ENCODE measurements at places on chromosomes 2 and 18.

- H3K4me3 ChIP-seq, result no peak overlapping the region
- no peak overlapping the region for H3K27ac ChIP-seq
- no peaks in the 10 kb centered on the region for H3K36me3 ChIP-seq
- peaks cover 6% of the 10 kb centered on the region for H3K4me1 ChIP-seq
- DNase-seq, result no peak
Measured at GRCh38 chr2:127909019-127909418, 23.3 kb upstream of the AMMECR1L start.

- peaks cover 5% of the 10 kb centered on the region for H3K4me1 ChIP-seq
- peak overlapping the region; percentile 56 for H3K27ac ChIP-seq
- H3K4me3 ChIP-seq, result no peak overlapping the region
- H3K36me3 ChIP-seq, result no peaks in the 10 kb centered on the region
- H3K27me3 ChIP-seq, result no peaks in the 10 kb centered on the region
Measured at GRCh38 chr18:76859474-76860339, 37.4 kb downstream of the ZNF236 start.

- H3K27me3 ChIP-seq, result no peaks in the 10 kb centered on the region
- H3K27ac ChIP-seq, result no peak overlapping the region
- no peaks in the 10 kb centered on the region for H3K4me1 ChIP-seq
- no peak overlapping the region for H3K4me3 ChIP-seq
- no peak for DNase-seq
Measured at GRCh38 chr2:35915261-35915660, 440.3 kb upstream of the CRIM1 start.

DNA sequence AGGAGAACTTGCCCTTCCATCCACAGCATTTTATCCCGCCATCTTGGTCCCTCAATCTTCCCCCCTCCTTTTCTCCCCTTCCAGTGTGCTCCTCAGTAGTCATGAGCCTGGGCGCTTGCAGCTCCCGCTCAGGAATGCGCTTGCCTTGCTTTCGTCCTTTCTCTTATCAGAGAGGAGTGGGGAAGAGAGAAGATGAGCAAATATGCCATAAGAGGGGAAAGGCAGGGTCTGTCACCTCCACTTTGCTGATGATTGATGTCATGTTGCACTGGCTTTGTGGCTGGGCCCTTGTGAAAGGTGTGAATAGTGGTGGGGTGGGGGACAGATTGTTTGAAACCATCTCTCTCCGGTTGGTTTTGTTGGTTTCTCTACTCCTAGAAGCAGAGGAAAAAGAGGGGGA, 569.3 kb downstream of the TNS1 start:
- H3K27ac ChIP-seq, result no peak overlapping the region
- DNase-seq, result no peak
- no peak overlapping the region for H3K4me3 ChIP-seq
- peaks cover 12% of the 10 kb centered on the region for H3K4me1 ChIP-seq
- no peaks in the 10 kb centered on the region for H3K27me3 ChIP-seq
- no peaks in the 10 kb centered on the region for H3K36me3 ChIP-seq

- no peaks in the 10 kb centered on the region for H3K4me1 ChIP-seq
- no peaks in the 10 kb centered on the region for H3K27me3 ChIP-seq
Measured at GRCh38 chr2:88818381-88818780, 126.9 kb downstream of the RPIA start.

GRCh38 chr2:192901446-192901845, 706.7 kb upstream of the TMEFF2 start:
- no peaks in the 10 kb centered on the region for H3K27me3 ChIP-seq
- no peaks in the 10 kb centered on the region for H3K36me3 ChIP-seq
- H3K4me1 ChIP-seq, result no peaks in the 10 kb centered on the region
- no peak overlapping the region for H3K27ac ChIP-seq
- no peak overlapping the region for H3K4me3 ChIP-seq
- no peak for DNase-seq

GRCh38 chr18:77223221-77223639, 26.4 kb upstream of the GALR1 start:
- DNase-seq, result no peak
- H3K4me3 ChIP-seq, result no peak overlapping the region
- no peaks in the 10 kb centered on the region for H3K27me3 ChIP-seq
- H3K4me1 ChIP-seq, result no peaks in the 10 kb centered on the region
- H3K36me3 ChIP-seq, result no peaks in the 10 kb centered on the region
- H3K27ac ChIP-seq, result no peak overlapping the region

DNA sequence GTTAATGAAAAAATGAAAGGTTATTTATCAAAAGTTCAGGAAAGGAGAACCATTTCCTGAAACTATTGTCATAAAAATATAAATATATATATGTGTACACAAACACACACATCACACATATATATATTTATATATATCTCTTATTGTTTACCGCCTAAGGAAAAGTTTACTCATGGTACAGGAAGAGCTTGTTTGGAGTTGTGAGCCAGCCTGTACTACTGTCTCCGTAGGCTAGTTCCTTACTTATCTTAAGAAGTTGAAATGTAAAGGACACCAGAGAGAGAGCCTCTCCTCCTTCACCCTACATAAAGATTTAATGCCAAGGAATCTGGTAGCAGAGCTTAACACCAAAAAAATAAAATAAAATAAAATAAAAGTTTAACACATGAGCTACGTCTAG, 19.6 kb downstream of the DSC1 start:
- no peak overlapping the region for H3K4me3 ChIP-seq
- no peaks in the 10 kb centered on the region for H3K27me3 ChIP-seq

GRCh38 chr2:191620144-191620543, 57.8 kb upstream of the NABP1 start:
- H3K27me3 ChIP-seq, result no peaks in the 10 kb centered on the region
- H3K36me3 ChIP-seq, result no peaks in the 10 kb centered on the region
- no peak for DNase-seq
- no peak overlapping the region for H3K4me3 ChIP-seq
- peaks cover 13% of the 10 kb centered on the region for H3K4me1 ChIP-seq

- no peaks in the 10 kb centered on the region for H3K36me3 ChIP-seq
- no peak for DNase-seq
- no peak overlapping the region for H3K27ac ChIP-seq
Measured at GRCh38 chr2:144801325-144801724, 281.4 kb upstream of the ZEB2 start.

DNA sequence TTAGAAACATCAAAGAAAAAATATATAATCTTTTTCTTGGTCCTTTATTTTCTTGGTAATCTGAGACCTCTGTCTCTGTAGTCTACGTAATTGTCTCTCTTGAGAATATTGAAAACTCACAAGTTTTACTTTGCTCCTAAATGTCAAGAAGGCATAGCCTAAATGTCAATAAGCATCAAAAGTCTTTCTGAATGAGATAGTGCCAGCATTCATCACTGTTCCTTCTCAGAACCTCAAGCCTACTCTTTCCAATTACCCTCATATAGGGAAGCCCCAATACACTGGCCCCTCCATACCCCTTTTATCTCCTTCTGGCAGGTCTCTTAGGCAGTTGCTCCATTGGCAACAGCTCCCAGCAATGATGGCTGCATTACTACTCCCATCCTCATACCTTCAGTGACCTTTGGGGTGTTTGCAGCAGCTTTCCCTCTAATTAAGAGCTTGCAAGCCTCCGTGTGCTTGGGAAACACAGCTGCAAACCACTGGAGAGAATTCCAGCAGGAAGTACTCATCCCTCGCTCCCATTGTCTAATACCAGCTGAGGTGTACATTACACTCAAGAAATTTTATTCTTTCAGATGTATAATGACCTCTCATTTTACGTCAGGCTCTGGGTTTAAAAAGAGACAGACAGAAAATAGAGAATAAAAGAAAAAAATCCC, 95.8 kb downstream of the KYNU start:
- H3K27ac ChIP-seq, result no peak overlapping the region
- H3K4me1 ChIP-seq, result peaks cover 9% of the 10 kb centered on the region
- no peaks in the 10 kb centered on the region for H3K27me3 ChIP-seq
- peaks cover 1% of the 10 kb centered on the region for H3K36me3 ChIP-seq
- H3K4me3 ChIP-seq, result no peak overlapping the region
- DNase-seq, result no peak

DNA sequence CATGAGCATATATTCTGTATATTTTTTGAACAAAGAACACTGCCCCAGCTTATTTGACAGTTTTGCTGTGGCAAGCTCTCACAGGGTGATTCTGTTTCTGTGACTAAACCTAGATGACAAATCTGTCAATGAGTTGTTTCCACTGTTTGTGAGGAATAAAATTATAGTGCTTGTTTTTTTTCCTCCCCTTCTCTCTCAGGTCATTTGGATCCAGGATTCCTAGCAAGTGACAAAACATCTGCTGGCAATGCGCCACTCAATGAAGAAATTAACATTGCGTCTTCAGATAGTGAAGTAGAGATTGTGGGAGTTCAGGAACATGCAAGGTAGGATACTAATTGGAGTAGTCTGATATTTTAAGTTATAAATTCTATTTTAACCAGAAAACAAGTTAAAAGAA, 149.3 kb downstream of the HAUS1 start:
- no peak overlapping the region for H3K27ac ChIP-seq
- no peak overlapping the region for H3K4me3 ChIP-seq
- peaks cover 21% of the 10 kb centered on the region for H3K4me1 ChIP-seq
- no peaks in the 10 kb centered on the region for H3K36me3 ChIP-seq

DNA sequence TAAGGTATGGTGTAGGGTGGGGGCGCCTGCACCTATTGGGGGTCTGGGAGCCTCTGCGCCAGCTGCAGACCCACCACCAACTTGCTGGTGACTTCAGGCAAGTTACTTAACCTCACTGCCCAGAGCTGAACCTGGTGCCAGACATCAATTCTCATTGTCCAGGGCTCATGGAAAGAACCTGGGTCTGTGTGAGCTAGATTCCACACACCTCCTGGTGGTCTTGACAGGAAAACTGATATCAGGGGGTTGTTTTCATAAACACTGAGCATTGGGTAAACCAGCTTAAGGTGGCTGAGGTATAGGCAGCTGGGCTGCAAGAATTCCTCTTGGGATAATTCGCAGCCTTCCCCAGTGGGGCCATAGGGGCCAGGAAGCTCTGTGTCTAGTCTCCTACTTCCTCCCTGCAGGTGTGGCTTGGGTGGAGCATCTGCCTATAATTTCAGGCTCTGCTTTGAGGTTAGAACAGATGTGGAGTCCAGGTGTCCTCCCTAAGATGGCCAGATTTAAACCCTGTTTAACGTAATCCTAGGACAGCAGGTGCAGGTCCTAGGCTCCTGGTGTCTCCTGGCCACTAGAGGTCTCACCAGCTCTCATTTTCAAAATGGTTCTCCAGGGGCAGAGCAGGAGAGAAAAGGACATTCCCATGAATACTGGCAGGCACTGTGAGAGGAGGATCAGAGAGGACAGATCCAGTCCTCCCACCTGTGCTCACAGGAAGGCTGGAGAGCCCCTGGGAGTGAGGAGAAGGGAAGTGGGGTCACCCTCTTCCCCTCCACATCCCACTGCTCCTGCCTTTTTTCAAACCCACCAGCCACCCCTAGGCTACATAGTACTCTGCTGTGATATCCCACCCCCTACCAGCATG, 100.4 kb upstream of the SMAD2 start:
- peaks cover 1% of the 10 kb centered on the region for H3K27me3 ChIP-seq
- no peaks in the 10 kb centered on the region for H3K4me1 ChIP-seq
- H3K4me3 ChIP-seq, result no peak overlapping the region
- H3K36me3 ChIP-seq, result no peaks in the 10 kb centered on the region
- no peak for DNase-seq

DNA sequence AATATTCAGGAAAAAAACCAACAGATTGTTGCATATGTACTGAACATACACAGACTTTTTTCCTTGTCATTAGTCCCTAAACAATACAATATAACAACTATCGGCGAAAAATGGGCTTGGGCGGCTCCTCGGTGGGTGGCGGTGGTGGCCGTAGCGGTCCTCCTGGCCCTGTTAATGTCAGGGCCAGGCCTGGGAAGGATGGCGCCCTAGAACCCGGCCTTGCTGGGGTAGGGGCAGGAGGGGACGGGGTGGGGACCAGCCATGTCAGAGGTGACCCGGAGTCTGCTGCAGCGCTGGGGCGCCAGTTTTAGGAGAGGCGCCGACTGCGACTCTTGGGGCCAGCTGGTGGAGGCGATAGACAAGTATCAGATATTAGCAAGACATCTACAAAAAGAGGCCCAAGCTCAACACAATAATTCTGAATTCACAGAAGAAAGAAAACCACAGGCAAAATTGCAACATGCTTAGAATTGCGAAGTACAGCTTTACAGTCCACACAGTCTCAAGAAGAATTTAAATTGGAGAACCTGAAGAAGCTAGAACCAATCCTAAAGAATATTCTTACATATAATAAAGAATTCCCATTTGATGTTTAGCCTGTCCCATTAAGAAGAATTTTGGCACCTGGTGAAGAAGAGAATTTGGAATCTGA, 36.5 kb downstream of the ROCK2 start:
- DNase-seq, result no peak
- H3K4me1 ChIP-seq, result no peaks in the 10 kb centered on the region
- no peaks in the 10 kb centered on the region for H3K27me3 ChIP-seq
- H3K4me3 ChIP-seq, result no peak overlapping the region
- H3K36me3 ChIP-seq, result no peaks in the 10 kb centered on the region

DNA sequence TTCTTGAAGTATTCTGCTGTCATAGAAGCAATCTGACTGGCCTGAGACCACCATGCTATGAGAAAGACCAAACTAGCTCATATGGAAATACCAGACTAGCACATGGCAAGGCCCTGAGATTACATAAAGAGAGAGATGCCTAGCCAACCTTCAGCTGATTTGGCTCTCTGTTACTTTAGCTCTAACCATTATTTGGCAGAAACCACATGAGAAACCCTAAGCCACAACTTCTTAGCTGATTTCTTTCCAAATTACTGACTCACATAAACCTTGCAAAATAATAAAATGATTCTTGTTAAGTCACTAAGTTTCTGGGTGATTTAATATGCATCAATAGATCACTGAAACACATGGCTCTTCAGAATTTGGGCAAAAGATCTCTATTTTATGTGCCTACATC, 295.0 kb upstream of the ZNF521 start:
- no peaks in the 10 kb centered on the region for H3K27me3 ChIP-seq
- H3K36me3 ChIP-seq, result no peaks in the 10 kb centered on the region
- no peak overlapping the region for H3K4me3 ChIP-seq
- DNase-seq, result no peak

GRCh38 chr2:189512879-189513278, 67.7 kb downstream of the SLC40A1 start:
- H3K36me3 ChIP-seq, result no peaks in the 10 kb centered on the region
- H3K27me3 ChIP-seq, result no peaks in the 10 kb centered on the region
- H3K27ac ChIP-seq, result no peak overlapping the region

- no peak for DNase-seq
- peaks cover 30% of the 10 kb centered on the region for H3K36me3 ChIP-seq
- H3K4me1 ChIP-seq, result no peaks in the 10 kb centered on the region
- H3K27me3 ChIP-seq, result no peaks in the 10 kb centered on the region
Measured at GRCh38 chr2:96369186-96369585, 33.6 kb downstream of the NCAPH start.

DNA sequence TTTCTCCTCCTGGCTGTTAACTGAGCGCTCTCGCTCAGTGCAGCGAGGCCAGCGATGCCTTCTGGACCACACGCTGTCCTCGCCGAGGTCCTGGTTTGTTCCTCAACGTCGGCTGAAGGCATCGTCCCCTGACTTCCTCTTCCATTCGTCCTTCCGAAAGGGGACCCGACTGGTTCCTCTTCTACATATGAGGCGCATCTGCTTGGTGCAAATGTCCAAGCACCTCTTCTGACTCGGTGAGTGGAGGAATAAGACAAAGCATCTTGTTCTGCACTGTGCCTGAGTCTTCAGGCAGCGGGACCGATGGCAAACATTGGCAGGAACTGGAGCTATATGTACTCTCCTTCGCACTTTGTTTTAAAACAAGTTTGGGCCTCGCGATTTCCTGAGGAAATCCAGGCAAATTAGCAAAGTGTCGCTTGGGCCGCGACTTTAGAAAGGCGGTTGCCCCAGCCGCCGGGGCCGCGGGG, 621 bp upstream of the KCNS3 start:
- DNase-seq, result no peak
- peaks cover 17% of the 10 kb centered on the region for H3K27me3 ChIP-seq
- H3K36me3 ChIP-seq, result no peaks in the 10 kb centered on the region
- no peak overlapping the region for H3K27ac ChIP-seq

Measured in GM12878 (cell line).